AG09309 (cell line): ENCODE measurements at places on chromosomes 2 and 18.

DNA sequence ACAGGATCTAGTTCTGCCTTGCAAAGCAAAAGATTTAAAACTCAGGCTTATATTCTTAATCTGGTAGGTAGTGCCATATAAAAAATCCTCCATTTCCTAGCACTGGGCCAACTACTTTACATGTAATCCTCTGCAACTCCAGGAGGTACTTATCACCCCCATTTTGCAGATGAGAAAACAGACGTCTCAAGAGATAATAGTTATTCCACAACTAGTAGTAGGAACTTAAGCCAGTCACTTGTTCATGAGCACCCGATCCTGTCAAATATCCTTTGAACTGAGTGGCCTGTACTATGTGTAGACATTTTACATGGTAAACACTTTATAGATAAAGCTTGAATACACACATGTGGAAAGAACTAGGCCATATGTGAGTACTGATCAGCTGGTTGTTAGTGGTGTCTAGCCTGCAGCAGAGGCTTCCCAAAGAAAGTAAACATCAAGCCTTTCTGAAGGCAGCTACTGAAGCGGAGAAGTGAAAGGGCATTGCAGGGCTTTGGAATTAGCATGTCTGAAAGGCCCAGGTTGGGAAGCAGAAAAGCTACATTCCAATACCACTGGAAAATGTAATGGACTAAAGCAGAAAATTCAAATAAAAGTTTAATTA is 48.0 kb downstream of the NAB1 start:
- DNase-seq, result no peak

- DNase-seq, result no peak
These were observed 41.2 kb downstream of the PAX3 start for GRCh38 chr2:222257645-222258044.

GRCh38 chr2:17600556-17601204 is 60.2 kb downstream of the VSNL1 start:
- no peak for DNase-seq

DNA sequence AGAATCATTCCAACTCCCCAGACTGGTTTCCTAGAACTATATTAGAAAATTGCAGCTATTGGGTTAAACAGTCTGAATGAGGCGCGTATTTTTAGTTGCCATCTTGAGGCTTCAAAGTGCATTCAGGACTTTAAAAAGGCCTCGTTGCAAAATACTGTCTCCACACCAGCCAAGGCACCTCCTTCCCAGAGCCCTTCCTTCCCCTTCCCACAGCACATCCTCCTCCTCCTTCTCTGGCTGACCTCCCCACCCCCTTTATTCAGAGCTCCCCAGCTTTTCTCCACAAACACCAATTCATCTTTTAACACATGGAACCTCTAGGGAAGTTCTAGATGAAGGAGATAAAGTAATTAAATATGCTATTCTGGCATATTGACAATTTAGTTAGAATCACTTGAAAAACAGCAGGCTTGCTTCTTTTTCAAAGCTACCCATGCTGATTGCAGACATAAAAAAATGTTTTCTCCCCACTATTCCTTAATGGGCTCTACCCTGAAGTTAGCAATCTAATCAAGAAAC is 90.3 kb downstream of the RTP5 start:
- no peak for DNase-seq

DNA sequence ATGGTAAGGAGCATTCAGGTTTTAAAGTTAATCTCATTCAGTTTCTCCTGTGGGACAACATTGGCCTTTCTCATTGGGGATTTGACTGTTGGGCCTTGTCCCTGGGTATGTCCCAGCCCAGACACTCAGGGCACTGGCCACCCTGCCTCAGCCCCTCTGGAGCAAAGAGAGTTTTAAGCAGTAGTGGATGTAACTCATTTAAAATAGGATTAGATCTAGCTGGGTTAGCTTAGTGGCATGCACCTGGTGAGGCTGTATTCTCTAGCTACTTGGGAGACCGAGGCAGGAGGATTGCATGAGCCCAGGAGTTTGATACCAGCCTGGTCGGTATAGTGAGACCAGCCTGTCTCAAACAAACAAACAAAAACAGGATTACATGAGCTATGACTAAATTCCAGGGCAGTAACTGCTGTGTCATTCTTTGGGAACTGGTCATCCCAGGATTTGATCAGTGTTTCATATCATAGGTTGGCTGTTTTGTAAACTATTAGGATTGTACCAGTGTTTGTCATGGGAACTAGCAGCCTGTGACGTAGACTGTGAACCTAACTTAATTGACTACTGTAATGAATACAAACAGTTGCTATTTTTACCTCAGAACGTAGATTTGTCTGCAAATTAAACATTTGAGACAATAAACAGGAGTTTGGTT is 12.5 kb downstream of the INPP4A start:
- DNase-seq, result peak; percentile 73

DNA sequence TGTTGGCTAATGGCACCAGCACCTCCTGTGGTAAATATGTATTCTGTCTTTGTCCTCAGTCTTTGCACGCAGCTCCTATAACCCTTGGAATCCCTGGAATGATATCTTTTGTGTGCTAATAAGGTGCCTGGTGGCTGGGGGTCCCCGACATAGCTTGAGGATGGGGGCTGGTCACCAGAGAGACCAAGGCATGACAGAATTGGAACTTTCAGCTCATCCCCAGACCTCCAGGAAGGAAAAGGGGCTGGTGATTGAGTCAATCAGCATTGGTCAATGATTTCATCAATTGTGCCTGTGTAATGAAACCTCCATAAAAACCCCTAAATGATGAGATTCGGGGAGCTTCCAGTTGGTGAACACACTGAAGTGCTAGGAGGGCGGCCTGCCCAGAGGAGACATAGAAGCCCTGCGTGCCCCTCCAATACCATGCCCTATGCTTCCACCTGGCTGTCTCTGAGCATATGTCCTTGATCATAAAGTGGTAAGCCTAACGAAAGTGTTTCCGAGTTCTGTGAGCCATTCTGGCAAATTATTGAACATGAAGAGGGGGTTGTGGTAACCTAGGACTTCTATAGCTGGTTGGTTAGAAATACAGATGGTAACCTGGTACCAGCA is 26.6 kb upstream of the KCMF1 start:
- no peak for DNase-seq

DNA sequence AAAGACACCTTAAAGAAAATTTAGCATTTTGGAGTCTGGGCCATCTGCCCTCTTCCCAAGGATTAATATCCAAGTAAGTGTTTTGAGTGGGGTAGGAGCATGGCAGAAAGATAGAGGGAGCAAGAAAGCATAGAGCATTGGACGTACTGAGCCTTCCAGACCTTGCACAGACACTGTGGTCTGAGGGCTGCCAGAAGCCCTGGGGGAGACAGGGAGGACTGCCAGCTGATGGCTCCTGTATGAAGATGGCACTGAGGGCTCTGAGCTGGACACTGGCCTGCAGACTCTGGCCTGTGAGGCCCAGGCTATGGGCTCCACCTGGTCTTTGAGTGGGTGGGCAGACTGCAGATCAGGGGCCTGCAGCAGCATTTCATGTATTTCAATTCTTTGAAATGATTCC is 2.9 kb upstream of the PKDCC start:
- DNase-seq, result no peak

GRCh38 chr2:43333101-43333655 is 106.8 kb upstream of the ZFP36L2 start:
- no peak for DNase-seq

GRCh38 chr2:69046221-69046662 is 33.3 kb downstream of the ANTXR1 start:
- no peak for DNase-seq

DNA sequence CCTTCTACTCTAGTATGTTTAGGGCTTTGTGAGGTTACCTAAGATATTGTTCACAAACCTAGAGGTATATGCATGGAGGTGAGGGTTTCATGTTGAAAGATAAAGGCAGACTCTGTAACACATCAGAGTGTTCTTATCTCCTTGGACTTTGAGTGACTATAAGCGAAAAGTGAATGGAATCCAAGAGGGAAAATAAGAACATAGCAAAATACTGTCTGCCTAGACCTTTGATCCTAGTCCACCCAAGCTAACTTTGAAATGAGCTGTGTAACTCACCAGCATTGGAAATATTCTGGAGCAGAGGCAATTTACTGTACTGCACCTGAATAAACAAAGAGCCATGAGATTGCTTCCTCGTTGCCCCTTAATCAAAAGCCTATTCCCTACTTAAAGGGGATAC is 28.2 kb upstream of the GALNT1 start:
- DNase-seq, result no peak

DNA sequence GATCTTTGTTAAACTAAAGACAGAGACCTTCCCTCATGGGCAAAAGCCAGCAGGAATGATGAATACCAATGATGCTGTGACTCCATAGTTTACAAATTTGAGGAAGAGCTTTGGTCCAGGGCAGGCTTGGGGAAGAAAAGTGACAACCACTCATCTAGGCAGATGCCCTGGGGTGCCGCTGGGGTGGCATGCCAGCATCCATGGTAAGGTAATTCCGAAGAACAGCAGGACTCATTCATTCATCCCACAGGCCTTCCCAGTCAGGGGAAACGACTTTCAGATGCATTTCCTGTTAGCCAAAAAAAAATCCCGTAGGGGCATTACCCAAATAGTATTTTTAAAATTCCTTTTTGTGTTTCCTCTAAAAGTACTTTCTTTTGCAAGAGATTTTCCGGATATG is 180.7 kb upstream of the SERPINE2 start:
- no peak for DNase-seq

GRCh38 chr2:42077343-42077742 is 29.5 kb downstream of the PKDCC start:
- DNase-seq, result no peak

- DNase-seq, result no peak
These were observed 102.3 kb upstream of the RFX8 start for GRCh38 chr2:101577173-101577572.

DNA sequence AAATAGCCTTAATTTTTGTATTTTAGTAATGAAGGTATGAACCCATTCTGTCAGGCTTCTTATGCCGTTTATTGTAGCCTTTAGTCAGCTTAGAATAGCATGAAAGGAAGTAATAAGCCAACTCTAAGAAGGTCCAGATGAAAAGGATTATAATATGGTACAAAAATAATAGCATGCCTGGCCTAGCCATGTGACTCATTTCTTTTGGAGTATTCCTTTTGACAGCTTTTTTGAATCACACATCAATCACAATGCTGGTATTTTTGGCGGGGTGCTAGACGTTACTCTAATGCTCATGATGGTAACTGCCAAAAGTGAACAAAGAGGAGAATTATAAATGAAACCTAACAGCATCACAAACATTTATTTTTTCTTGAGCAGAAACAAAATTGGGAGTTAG is 19.9 kb downstream of the FMNL2 start:
- DNase-seq, result no peak

GRCh38 chr2:24720310-24720709 is 72.9 kb downstream of the PTRHD1 start:
- DNase-seq, result no peak

DNA sequence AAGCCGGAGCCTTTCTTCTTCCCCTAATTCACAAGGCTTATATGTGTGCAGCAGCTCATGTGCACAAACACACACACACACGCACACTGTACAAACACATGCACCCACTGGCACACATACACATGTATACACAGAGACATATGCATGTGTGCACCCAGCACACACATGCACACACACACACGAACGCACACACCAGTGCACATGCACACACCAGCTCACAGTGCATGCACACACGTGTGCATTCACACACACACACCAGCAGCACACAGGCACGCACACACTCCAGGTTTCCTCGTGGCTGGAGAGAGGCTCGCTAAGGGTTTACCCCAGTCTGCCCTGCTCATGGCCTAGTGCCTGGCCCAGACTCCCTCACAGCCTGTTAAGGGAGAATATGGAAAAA is 234.0 kb downstream of the EIPR1 start:
- DNase-seq, result no peak

- no peak for DNase-seq
These were observed 141.7 kb downstream of the ARL4C start for GRCh38 chr2:234355021-234355720.

DNA sequence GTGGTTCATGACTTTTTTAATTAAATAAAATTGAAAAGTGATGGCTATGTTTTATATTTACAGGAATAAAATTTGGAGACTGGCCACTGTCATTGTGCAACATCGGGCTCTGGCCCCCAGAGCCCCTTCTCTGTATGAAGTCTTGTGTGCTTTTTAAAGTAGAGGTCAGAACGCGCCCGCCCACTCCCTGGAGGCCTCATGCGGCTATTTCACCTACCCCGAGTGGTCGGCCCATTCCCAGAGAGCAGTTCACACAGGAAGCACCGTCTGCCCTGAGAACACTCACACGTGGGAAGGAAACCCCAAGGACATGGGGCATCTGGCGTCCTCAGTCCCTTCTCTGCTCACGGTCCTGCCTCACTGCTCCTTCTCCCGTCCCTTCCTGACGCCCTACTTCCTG is 296.9 kb upstream of the SALL3 start:
- DNase-seq, result no peak

GRCh38 chr18:21242780-21243401 is 859 bp downstream of the GREB1L start:
- no peak for DNase-seq

GRCh38 chr2:221791844-221792243 is 219.7 kb upstream of the EPHA4 start:
- DNase-seq, result no peak

DNA sequence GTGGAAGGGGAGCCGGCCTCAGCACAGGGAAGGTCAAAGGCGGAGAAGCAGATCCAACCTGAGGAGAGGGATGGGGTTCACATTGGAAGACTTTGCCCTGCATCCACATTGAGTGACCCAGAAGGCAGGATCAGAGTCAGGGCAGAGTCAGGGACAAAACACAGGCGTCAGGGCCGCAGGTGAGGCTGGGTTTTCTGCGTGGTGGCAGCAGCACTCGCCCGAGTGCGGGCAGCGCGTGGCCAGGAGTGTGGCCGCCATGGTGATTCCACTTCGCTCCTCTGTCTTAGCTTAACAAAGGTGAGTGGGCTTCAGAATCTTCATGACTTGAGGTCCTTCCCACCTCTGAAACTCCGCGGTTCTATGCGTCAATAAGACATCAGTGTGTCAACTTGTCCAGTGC is 476.9 kb upstream of the SMIM21 start:
- DNase-seq, result no peak

- no peak for DNase-seq
These were observed 16.2 kb downstream of the ATG16L1 start for GRCh38 chr2:233267516-233268245.

GRCh38 chr2:181790716-181791649 is 100.5 kb upstream of the ITPRID2 start:
- DNase-seq, result peak; percentile 79

DNA sequence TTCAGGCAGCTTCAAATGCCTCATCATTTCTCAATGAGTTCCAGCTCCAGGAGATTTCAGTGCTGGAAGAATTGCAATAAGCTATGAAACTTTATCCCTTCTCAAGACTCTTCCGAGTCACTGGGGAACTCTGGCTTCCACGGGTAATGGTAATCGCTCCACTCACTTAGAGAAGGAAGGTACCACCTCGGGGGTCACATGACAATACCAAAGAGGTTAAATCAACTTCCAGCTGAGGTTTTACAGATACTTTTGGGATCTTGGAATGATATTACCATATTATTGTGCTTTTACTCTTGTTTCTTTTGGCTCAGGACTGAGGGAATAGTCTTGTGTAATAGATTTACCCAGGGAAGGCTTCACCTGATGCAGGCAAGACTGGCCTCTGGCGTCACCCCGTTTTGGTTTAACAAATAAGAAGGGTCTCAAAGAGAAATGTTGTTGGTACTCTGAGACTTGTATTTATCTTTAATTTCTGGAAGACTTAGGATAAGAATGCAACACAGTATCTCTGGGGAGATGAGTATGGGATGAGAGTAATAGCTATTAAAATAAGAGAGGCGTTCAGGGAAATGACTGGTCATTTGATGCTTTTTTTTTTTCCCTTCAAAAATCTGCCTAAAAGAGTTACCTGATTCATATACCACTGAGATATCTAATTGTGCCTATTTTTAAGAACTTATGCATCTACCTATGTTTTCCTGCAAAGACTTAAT is 316.9 kb upstream of the ZEB2 start:
- DNase-seq, result peak; percentile 34

- no peak for DNase-seq
These were observed 6.0 kb downstream of the MEIS1 start for GRCh38 chr2:66440708-66441497.
